Stimulated activated CD4-positive, alpha-beta T cell treated with anti-CD3 and anti-CD28 coated beads, Interleukin-1b, Interleukin-23, amount 100 ng/mL, for 1 hour (primary cell): ENCODE measurements at places on chromosomes 16 and 17.

GRCh38 chr17:40024901-40025300 is 9.7 kb downstream of the CSF3 start:
- DNase-seq: no peak

DNA sequence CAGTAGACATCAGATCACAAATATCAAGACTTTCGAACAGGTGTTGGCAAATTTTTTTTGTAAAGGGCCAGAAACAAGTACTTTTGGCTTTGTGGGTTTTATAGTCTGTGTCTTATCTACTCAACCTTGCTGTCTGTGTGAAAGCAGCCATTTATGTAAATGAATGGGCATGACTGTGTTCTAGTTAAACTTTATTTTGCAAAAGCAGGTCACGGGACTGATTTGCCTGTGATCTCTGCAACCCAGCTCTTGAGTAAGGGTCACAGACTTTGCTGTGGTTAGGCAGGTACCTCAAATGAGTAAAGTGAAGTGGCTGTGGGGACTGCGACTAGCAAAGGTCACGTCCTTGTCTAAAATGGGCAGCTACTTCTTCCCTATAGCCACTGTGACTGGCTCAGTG is 136.5 kb downstream of the FTO start:
- no peak for DNase-seq

GRCh38 chr16:85006639-85007038 is 4.7 kb downstream of the ZDHHC7 start:
- no peak for DNase-seq

DNA sequence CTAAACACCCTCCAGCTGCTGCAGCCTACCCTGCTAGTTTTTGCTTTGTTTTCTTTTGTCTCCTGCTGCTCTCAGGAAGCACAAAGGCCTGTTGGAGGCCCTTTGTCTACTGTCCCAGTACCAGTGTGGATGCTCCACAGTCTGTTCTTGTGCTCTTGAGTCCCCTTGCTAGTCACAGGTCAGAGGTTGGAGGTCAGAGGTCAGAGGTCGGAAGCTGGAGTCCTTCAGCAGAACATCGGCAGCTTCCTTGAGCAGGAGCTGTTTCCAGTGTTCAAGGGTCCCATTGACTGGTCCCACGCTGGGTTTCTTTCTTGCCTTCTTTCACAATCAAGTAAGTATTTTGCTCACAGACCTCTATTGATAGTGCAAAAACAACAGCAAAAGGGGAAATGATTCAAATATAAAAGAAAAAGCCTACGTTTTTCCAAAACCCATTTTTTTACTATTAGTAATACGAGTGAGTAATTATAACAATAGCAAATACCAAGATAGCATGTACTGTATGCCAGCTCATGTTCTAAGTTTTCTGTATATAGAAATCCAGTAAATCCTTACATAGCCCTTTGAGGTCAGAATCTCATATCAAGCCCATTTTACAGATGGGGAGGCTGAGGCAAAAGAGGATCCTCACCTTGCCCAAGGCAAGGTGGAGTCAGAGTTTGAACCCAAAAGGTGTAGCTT is 10.9 kb upstream of the IL34 start:
- no peak for DNase-seq

DNA sequence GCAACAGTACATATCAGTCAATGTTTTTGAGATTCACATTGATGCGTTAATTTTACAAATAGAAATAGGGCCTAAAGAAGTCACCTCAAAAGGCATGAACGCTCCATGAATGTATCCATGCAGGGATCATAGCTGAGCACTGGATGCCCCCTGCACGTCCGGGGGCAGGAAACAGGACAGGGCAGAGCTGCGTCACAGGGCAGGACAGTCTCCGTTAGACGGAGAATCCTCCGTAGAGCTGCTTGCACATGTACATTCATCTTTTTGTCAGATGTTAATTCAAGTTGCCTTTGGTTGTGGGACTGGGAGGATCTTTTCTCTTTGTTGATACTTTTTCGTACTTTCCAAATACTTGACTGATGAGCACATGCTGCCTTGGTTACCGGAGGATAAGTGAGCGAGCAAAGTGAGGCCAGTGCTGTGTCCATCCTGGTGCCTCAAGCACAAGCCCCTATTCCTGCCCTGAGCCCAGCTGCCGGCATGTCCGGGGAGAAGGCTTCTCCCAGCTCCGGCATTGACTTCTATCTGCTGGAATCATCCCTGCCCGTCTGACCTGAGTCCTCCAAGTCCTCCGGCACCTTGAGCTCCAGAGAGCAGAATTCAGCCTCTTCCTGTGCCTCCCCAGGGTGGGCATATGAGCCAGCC is 15.0 kb downstream of the GAA start:
- DNase-seq: no peak
